ENCODE measurements at places on chromosomes 4 and X. TPM values are rescaled to one million over a fixed set of nuclear protein-coding genes. Genes with fewer than 3 reads are reported as not detected.

NSUN7 gene
- total RNA-seq, result 22.4 TPM

- no peak for DNase-seq
These were observed 777.7 kb downstream of the STIM2 start for GRCh38 chr4:27638163-27638915.

DNA sequence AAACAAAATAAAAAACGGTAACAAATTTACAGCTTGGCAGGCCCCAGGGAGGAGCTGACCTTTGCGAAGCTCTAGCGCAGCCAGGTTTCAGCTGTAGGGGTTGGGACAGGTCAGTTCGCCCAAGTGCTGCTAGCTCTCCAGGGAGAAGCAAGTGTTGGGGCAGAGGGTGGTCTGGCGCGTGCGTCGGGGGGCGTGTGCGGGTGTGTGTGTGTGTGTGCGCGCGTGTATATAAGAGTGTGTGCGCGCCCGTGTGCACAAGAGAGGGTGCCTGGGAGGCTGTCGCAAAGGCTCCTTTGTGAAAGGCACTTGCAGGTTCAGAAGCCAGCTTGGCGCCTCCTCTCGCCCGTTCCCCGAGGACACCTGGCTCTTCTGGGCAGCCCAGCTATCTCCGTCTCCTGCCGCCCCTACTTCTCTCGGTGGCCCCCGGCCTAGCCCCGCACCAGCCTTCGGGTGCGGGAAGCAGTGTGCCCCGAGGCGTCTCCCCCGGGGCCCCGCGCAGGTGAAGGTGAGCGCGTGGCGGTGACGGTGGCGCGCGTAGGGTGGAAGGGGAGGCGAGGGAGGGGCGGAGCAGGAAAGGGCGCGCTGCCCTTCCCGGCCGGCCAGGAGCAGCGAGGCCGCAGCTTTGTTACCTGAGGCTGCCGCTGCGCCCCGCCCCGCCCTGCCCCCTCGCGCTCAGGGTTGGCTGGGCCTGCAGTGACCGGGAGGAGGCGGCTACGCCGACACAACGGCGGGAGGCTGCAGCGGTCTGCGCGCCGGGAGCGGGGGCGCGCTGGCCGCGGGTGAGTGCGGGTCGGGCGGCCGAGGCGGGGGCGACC, at the start of gene FHDC1:
TSS of gene FHDC1 (plus strand) at position 693 of the 815 bp plus-strand sequence. CDS start 6,735 bp downstream, outside the sequence.
- DNase-seq, result no peak

- DNase-seq, result no peak
These were observed 430.8 kb downstream of the PCDH11X start for GRCh38 chrX:92209936-92210335.

DNA sequence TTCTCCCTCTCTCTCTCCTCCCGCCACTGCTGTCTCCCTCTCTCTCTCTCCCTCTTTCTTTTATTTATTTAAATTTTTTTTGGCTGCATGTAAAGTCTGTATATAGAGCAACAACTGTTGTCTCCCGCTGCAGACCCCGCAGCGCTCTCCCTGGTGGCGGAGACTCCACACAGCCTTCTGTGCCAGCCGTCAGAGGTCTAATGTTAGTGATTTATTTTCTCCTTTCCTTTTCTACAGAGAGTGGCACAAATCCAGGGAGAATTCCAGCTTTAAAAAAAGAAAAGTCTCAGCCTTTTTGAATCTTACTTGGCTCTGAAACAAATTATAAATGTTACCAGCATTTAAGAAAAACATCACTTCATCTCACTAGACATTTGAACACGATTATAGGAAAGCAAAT, 106.2 kb downstream of the FAM9B start:
- no peak for DNase-seq

DNA sequence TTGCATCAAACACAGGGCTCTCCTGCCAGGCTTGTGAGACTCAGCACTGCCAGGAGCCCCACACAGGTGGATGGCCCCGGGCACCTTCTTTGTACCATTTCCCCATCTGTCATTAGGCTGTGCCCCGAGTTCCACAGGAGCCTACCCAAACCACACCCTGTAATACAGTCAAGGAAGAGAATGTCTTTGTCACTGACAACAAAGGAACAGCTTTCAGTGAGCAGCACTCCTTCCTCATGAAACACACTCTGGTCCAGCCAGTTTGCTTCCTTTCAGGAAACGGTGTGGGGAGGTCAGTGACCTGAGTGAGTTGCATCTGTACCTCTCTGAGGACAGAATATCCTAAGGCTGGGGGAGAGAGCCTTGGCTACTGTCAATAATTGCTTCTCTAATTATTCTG, 53.7 kb downstream of the LNX1 start:
- no peak for DNase-seq

ATP2B3 gene
- total RNA-seq, result 0.83 TPM

DNA sequence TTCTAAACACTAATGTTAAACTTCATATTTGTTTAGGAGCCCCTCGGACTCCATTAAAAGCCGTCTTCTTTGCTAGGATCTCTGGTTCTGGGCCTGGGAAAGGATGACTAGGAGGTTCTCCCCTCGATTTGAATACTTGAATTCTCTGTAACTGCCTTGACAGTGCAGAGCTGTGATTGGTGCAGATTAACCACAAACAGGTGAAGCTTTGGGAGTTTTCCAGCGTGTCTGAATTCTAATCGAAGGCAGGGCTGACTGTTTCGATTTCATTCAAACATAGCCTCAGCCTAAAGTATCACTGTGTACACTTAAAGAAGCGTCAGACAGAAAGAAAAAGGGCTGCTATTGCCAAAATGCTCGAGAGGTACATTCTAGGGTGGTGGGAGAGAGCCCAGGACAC, 29.0 kb downstream of the TFDP3 start:
- DNase-seq, result no peak

DNA sequence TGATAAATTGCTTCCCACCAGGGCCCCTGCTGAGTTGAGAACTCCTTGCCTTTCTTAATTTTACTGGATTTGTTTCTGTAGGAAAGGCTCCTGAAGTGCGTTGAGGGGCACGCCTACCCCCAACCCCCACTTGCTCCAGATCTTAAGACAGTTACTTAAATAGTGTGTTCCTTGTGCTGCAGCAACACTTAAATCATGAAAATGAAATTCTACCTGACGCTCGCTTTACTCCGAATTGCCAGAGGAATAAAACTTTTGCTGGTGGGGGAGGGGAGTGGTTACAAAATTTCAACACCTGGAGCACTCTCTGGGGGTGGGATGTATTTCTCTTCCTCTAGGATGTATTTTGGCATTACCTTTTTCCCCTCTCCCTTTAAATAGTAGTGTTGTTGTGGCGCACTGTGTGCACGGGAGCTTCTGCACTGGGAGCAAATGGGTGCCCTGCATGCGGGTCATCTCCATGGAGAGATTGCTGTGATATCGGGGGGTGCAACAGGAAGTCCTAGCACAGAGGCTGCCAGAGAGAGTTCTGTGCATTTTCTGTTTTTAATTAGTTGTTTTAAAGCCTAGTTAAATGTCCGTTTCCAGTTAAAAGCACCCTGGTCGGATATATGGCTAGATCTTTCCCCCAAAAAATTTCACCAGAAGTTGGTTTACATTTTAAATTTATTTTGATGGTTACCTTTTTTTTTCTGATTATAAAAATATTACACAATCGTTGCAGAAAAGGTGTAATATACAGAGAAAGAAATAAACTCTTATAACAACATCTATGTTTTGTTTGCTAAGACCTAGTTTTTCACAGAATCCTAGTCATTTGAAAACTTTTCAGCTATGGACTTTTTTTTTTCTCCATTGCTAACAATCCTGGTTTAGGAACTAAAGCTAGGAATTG, 207.7 kb downstream of the SOWAHB start:
- DNase-seq, result no peak

GAGE12H gene
- not detected for total RNA-seq

All from mesothelial cell of epicardium (in vitro differentiated cells).